Natural killer cell (primary cell): ENCODE measurements at places on chromosomes 2 and 18.
A peak's percentile ranks its signal among the peaks of the same experiment; 100 is the strongest.

DNA sequence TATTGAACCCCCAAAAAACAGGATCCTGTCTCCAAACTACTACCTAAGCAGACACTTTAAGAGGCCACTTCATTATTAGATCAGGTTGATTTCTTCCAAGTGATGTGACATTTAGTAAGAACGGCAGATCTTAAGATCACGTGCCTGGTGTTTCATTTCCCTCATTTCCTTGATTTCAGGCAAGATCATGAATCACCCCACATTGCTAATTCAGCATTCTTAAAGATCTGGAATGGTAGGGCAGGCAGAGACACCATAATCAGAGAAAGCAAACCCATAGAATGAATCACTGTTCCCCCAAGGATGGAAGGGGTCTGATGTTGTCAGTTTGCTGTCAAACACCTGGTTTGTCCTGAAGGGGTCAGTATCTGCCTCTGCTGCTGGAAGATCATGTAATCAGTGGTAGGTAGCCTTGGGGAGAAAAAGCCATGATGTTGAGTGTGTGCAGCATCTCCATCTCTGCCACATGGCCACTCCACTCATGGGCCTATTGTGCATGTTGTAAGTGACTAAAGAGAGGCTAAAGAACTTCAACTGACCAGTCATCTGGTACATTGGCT is 133.9 kb downstream of the ARHGAP15 start:
- no peak for DNase-seq

DNA sequence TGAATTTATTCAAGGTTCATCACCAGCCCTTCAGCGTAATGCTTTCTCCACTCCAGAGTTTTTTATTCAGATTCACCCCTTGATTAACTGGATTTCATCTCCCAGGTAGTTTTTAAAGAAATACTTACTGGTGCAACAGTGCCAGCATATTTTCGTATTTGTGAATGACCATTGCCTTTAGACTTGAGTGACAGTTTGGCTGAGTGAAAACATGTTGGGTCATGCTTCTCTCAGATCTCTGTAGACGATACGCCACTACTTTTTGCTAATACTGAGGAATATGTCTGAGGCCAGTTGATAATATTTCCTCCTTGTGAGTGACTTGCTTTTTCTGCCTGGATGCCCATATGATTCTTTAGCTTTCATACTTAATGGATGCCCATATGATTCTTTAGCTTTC is 51.5 kb downstream of the CYP26B1 start:
- no peak for DNase-seq

- no peak for DNase-seq
These were observed 421.3 kb downstream of the ARHGAP15 start for GRCh38 chr2:143550500-143550899.

GRCh38 chr2:143600116-143600515 is 470.9 kb downstream of the ARHGAP15 start:
- DNase-seq: no peak

DNA sequence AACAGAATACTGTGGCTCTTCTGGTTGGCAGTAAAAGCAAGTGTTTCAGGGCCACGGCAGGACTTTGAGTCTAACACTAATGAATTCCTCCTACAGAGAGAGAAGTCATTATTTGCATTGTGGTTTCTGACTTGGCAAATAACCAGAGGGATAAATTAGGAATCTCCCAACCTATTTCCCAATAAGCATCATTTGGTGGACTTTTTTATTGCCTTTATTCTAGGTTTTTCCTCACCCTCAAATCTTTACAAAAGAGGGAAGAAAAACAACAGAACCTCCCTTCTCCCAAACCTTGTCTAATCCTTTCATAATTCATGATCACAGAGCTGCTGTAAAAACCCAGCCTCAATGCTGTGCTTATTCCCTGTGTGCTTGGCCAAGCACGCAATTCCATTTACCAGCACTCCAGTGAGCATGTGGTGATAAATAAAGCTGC is 179.7 kb downstream of the AGPS start:
- DNase-seq: no peak

DNA sequence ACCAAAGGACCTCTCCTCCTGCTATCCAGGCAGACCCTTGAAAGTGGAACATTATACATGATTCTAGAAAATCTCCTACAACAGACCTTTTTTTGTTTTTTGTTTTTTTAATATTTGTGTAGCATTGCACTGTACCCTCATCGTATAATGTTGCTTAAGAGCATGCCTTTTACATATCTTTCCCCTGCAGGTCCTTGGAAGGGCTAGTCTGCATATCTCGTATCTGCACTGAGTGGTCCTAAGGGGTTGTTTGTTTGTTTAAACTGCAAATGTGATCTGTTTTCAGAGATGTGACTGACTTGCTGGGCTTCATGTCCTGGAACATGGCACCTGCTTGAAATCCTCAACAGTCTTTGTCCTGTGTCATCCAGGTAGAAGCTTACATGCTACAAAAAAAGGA is 204.1 kb downstream of the FAM210A start:
- DNase-seq: no peak

- DNase-seq: no peak
These were observed 58.5 kb downstream of the SMAD7 start for GRCh38 chr18:48892146-48892855.

GRCh38 chr2:201084863-201085262 is 13.1 kb downstream of the NDUFB3 start:
- DNase-seq: no peak

DNA sequence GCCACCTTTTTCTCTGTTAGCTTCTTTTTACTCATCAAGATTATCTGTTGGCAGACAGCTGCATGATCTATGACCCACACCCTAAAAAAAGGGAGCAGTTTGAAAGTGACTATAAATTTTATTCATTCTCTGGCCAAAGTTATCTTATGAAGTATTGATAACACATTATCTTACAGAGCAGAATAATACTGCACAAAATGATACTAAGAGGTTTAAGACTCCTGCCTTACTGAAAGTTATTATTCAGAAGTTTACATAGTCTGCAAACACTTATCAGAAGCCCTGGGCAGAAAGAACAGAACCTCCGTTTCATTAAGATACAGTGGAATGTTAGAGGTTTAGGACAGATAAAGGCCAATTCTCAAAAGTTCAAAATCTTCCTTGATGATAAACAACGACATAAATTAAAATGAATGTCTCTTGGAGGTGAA is 78.2 kb downstream of the ZEB2 start:
- no peak for DNase-seq

GRCh38 chr2:168237741-168238140 is 9.7 kb downstream of the STK39 start:
- DNase-seq: no peak

DNA sequence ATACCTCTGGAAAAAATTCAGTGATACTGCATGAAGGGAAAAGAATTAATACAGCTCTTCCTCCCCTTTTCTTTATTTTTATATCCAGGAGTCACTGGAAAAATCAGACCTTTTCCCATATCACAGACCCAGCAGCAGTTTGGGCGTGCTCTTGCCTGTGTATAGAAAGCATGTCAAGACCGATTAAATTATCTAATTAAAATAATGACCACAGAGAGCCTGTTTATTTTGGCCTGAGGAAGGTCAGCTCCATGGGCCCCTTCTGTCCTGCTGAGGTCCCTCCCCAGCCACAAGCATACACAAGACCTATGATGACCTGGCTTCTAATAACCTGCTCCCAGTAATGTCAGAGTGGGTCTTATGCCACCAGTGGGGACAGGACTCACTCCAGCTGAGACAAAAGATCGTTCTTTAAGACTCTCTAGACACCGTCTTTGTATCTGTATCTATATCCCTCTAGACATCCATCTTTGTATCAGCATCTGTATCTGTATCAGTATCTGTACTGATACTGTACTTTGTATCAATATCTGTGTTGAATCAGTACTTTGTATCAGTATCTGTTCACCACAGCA is 147.8 kb downstream of the VAPA start:
- DNase-seq: no peak

- DNase-seq: no peak
These were observed 168.1 kb downstream of the MIB1 start for GRCh38 chr18:21908711-21909110.

GRCh38 chr2:230591850-230592249 is 120.8 kb upstream of the CAB39 start:
- peak; percentile 40 for DNase-seq

GRCh38 chr2:230007931-230008707 is 60.6 kb downstream of the SLC16A14 start:
- peak; percentile 81 for DNase-seq
